ENCODE measurements at places on chromosomes 6 and 20. TPM values are rescaled to one million over a fixed set of nuclear protein-coding genes. Genes with fewer than 3 reads are reported as not detected.

Gene PRKN
- 1.9 TPM for total RNA-seq

Gene HSPA12B
- not detected for total RNA-seq

Gene LPIN3
- total RNA-seq = 0.35 TPM

Gene KIF16B
- 5.2 TPM for total RNA-seq

Gene WFDC10B
- total RNA-seq = not detected

Gene HUS1B
- 4.8 TPM for total RNA-seq

Gene KCNS1
- total RNA-seq = not detected

Gene GLP1R
- total RNA-seq = not detected

DNA sequence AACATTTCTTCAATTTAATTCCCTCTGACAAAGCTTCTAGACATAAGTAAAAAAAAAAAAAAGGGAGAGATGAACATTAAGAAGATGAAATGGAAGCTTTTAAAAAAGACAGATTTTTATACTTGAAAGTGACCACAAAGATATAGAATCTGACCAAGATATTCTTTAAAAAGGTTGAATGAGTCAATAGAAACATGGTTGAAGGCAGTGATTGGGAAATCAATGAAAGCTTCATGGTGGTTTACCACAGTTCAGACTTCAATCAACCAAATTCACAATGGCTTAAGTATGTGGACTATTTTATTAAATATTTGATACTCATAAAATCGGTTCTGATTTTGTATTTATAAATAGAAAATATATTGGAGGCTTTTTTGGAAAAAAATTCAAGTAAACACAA, 248.4 kb upstream of the HSF2 start:
- no peaks in the 10 kb centered on the region for H3K4me1 ChIP-seq
- no peak overlapping the region for H3K4me3 ChIP-seq
- DNase-seq = no peak
- H3K36me3 ChIP-seq = no peaks in the 10 kb centered on the region

DNA sequence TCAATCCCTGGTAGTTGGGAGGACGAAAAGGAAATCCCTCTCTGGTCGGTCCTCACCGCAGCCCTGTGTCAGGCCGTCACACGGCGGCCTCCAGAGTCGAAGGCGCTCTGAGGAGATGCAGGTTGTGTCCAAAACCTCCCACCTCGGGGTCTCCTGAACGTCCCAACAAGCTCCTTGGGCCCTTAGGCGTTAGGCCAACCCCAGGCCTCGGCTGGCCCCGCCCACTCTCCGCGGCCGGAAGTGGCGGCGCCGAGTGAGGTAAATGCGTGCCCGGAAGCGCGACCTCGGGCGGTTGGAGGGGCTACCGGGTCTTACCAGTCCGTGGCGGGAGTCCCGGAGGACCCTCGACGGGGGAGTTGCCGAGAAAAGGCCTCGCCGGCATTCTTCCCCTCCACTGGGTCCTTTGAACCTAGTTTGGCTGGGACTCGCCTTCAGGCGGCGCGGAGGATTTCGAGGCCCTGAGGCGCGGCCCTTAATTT, at the start of gene TDRD6:
TSS of gene TDRD6 (plus strand) at position 267 of the 479 bp plus-strand sequence. CDS start 244 bp downstream, outside the sequence.
- H3K4me3 ChIP-seq = no peak within 1 kb of the TSS
- H3K27me3 ChIP-seq = no peaks in the 10 kb centered on the region
- H3K27ac ChIP-seq = no peak within 1 kb of the TSS
- H3K36me3 ChIP-seq = no peaks in the 10 kb centered on the region

GRCh38 chr20:37920679-37921322, 17.9 kb downstream of the VSTM2L start:
- no peaks in the 10 kb centered on the region for H3K4me1 ChIP-seq
- no peaks in the 10 kb centered on the region for H3K36me3 ChIP-seq
- no peak for DNase-seq
- H3K4me3 ChIP-seq = no peak overlapping the region
- H3K27ac ChIP-seq = no peak overlapping the region
- H3K27me3 ChIP-seq = peaks cover 3% of the 10 kb centered on the region

GRCh38 chr6:150118627-150119026, 24.2 kb upstream of the PPP1R14C start:
- no peak overlapping the region for H3K27ac ChIP-seq
- DNase-seq = no peak
- no peaks in the 10 kb centered on the region for H3K36me3 ChIP-seq
- H3K4me3 ChIP-seq = no peak overlapping the region
- peaks cover 3% of the 10 kb centered on the region for H3K27me3 ChIP-seq

DNA sequence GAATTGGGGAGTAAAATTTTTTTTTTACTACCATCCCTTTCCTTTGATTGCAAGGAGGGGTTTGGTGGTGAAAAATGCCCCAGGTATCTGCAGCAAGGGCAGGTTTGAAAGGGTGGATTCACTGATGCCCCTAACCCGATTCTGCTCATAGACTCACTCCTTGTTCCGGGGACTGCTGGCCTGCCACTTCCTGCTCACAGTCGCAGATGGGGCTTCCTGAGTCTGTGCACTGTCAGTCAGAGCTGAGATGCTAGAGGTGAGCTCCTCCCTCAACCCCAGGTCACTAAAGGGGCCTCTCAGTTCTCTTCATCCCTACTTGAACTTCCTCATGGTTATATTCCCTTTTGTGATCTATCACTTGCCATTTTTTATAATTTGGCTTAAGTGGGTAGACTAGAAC, 357.9 kb downstream of the FARS2 start:
- DNase-seq = peak; percentile 32
- H3K36me3 ChIP-seq = peaks cover 3% of the 10 kb centered on the region
- peaks cover 10% of the 10 kb centered on the region for H3K4me1 ChIP-seq

- H3K27me3 ChIP-seq = no peaks in the 10 kb centered on the region
- no peak for DNase-seq
- no peak overlapping the region for H3K4me3 ChIP-seq
- H3K4me1 ChIP-seq = peaks cover 10% of the 10 kb centered on the region
- H3K27ac ChIP-seq = no peak overlapping the region
Observed at GRCh38 chr6:35244551-35244950, 15.0 kb upstream of the ZNF76 start.

DNA sequence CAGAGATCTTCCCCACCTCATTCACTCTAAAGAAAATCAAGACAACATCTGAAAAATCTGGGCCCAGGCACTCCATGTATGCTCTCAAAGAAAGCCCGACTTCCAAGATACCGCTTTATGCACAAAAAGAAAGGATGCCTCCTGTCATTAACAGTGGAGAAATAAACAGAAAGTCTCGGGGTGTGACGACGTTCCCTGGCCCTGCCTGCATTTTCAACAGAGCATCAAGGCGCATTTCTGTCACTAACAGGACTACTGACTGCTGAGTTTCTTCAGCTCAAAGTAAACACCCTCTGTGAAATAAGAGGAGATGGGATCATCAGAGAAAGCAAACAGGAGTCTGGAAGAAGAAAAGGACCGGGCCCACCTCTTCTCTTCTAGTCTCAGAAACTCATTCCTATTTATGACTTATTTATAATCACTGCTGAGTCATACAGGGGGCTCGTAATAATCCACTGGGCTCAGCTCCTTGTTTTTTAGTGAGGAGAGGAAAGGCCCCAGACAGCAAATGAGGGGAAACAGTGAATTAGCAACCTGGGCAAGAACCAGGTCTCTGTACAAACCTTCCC, 99.7 kb downstream of the ZMYND8 start:
- H3K36me3 ChIP-seq = peaks cover 52% of the 10 kb centered on the region
- no peak for DNase-seq
- H3K4me3 ChIP-seq = no peak overlapping the region

- H3K4me3 ChIP-seq = no peak overlapping the region
- H3K27ac ChIP-seq = no peak overlapping the region
- peaks cover 19% of the 10 kb centered on the region for H3K27me3 ChIP-seq
- no peaks in the 10 kb centered on the region for H3K4me1 ChIP-seq
- DNase-seq = no peak
- no peaks in the 10 kb centered on the region for H3K36me3 ChIP-seq
Observed at GRCh38 chr6:13915561-13916229, 9.1 kb upstream of the RNF182 start.

- H3K27me3 ChIP-seq = no peaks in the 10 kb centered on the region
- no peak overlapping the region for H3K4me3 ChIP-seq
- no peak for DNase-seq
- no peaks in the 10 kb centered on the region for H3K4me1 ChIP-seq
- H3K27ac ChIP-seq = no peak overlapping the region
Observed at GRCh38 chr6:157644043-157644810, 178.8 kb upstream of the SNX9 start.

DNA sequence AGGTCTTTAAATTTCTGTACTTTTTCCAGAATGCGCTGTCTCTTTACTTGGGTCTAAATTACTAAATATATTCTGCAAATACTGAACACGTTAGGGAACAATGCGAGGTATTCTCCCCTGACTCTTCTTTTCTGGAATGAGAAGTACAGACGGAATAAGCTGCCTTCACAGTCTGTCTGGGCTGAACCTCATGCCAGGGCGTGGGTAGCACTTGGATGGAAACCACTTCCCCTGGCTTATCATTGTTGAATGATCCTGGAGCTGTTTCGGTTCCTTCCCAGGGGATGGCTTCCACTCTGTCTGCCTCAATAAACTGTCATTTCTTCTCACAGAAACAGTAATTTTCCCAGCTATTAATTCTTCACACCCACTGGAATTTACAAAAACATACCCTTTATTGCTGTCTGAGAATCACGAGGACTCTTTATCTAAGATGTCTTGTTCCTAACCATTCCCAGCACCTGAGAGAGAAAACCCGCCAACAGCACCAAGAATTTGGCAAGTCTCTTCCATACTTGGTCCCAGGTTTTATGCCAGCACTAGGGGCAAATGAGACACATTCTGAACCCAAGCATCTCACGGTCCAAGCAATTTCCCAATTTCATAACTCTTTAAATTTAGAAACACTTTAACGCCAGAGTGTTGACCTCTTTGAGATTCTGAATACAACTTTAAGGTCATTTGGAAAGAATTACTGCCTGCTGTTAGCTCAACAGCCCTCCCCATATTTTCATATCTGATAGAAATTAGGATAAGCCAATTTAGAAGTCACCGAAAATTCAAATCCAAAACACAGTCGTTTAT, 43.2 kb upstream of the ADGRF5 start:
- no peak for DNase-seq
- H3K27me3 ChIP-seq = no peaks in the 10 kb centered on the region
- H3K4me3 ChIP-seq = no peak overlapping the region
- H3K36me3 ChIP-seq = no peaks in the 10 kb centered on the region

- H3K4me1 ChIP-seq = no peaks in the 10 kb centered on the region
- no peaks in the 10 kb centered on the region for H3K36me3 ChIP-seq
- no peak overlapping the region for H3K4me3 ChIP-seq
- no peak for DNase-seq
- no peaks in the 10 kb centered on the region for H3K27me3 ChIP-seq
Observed at GRCh38 chr20:36871640-36872570, 4.0 kb upstream of the TLDC2 start.

DNA sequence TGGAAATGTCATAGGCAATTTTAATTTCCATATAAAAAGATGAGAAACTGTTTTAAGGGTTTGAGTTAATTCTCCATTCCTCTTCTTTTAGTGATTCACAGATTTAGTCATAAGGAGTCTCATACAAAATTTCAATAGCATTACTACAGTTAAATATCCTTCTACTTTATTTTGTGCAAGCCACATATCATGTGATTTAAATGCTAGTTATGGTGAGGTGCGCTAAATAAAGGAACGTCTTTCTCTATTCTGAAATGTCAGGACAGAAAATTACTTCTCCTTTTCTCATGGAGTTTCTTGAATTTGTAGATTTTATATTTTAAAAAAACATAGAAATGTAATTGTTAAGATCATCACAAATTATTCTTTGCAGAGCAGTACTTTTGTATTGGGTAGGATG, 50.0 kb upstream of the SUPT3H start:
- H3K4me1 ChIP-seq = peaks cover 32% of the 10 kb centered on the region
- H3K27me3 ChIP-seq = no peaks in the 10 kb centered on the region
- peak overlapping the region; percentile 14 for H3K27ac ChIP-seq
- no peak for DNase-seq
- peak overlapping the region; percentile 2 for H3K4me3 ChIP-seq
- H3K36me3 ChIP-seq = no peaks in the 10 kb centered on the region

GRCh38 chr6:81696524-81696923, 56.0 kb downstream of the TENT5A start:
- no peak for DNase-seq
- H3K4me3 ChIP-seq = no peak overlapping the region
- H3K27me3 ChIP-seq = no peaks in the 10 kb centered on the region
- H3K4me1 ChIP-seq = no peaks in the 10 kb centered on the region

DNA sequence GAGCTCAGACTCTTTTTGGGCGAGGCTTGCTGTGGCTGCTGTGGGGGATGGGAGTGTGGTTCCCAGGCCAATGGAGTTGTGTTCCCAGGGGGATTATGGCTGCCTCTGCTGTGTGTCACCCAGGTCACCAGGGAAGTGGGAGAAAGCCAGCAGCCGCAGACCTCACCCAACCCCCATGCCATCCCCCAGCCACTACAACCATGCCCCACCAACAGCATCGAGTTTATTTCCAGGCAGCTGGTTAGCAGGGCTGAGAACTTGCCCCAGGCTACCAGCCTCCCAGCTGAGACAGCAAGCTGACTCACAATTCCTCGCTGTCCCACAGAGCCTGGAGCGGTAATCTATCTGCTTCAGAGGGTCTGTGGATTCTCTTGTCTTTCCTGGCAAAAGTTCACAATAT, 331.7 kb downstream of the FRK start:
- no peak for DNase-seq
- H3K4me3 ChIP-seq = no peak overlapping the region

DNA sequence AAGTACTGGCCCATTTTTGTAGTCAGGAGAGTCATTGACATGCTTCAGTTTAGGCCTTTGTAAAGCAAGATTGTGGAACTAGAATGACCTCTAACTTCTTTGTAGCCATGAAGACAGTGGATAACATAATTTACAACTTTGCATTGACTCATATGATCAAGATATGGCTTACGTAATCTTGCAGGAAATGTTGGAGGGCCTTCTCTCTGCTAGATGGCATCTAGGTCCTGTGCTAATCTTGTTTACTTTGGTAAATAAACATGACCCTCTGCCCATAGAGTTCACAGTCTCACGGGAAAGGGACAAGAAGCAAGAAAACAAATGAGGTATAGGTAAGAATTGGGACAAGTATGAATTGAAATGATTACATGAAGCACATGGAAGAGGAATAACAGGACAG, 355.2 kb upstream of the ARID1B start:
- DNase-seq = no peak
- no peaks in the 10 kb centered on the region for H3K27me3 ChIP-seq
- no peaks in the 10 kb centered on the region for H3K36me3 ChIP-seq
- H3K27ac ChIP-seq = no peak overlapping the region
- no peak overlapping the region for H3K4me3 ChIP-seq

DNA sequence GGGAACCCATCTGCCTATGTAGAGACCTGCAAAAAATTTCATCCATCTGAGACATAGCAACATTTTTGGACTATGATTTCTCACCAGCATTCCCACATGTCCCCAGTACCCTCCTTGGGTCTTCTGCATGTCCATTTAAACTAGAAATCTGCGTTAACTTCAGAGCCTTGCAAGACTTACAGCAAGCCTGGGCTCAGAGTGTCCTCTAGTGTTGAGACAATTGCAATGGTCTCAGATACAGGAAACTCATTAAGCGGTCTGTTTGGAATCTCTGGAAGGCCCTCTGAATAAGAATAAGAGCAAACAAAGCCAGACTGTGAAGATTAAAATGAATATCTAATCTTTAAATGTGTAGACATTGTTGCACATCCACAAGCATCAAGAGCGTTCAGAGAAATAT, 20.5 kb upstream of the PI3 start:
- DNase-seq = no peak
- no peaks in the 10 kb centered on the region for H3K36me3 ChIP-seq
- peaks cover 21% of the 10 kb centered on the region for H3K27me3 ChIP-seq
- no peaks in the 10 kb centered on the region for H3K4me1 ChIP-seq
- no peak overlapping the region for H3K4me3 ChIP-seq

GRCh38 chr6:36925809-36926208, 28.7 kb upstream of the PI16 start:
- H3K27ac ChIP-seq = no peak overlapping the region
- no peak for DNase-seq
- no peaks in the 10 kb centered on the region for H3K27me3 ChIP-seq
- H3K4me1 ChIP-seq = no peaks in the 10 kb centered on the region
- H3K36me3 ChIP-seq = peaks cover 33% of the 10 kb centered on the region

- no peak overlapping the region for H3K27ac ChIP-seq
- H3K27me3 ChIP-seq = no peaks in the 10 kb centered on the region
- H3K4me1 ChIP-seq = no peaks in the 10 kb centered on the region
- no peaks in the 10 kb centered on the region for H3K36me3 ChIP-seq
Observed at GRCh38 chr6:8539453-8539852, 104.1 kb upstream of the SLC35B3 start.

Data from CD4-positive, CD25-positive, alpha-beta regulatory T cell (primary cell).